Activated T-helper 2 cell treated with anti-CD3 and anti-CD28 coated beads, Interferon-gamma antibody, Interleukin-2, Interleukin-4, amounts not matched to agents 10 μg/mL and 5 μg/mL and 100 μg/mL, durations not matched to agents 14 hours and 24 hours and 36 hours (primary cell): ENCODE measurements at places on chromosomes 3 and 15. TPM values are rescaled to one million over a fixed set of nuclear protein-coding genes. Genes with fewer than 3 reads are reported as not detected.

The UROC1 gene
- not detected in 2 replicates for total RNA-seq

The CATSPER2 gene
- total RNA-seq: 8.3 and 9.8 TPM in 2 replicates

The MOBP gene
- total RNA-seq: 0.14 TPM in 1 of 2 replicates, not detected in the other

The PLCB2 gene
- 96.3 and 98.9 TPM in 2 replicates for total RNA-seq

The SEMA3F gene
- 0.11 and 0.21 TPM in 2 replicates for total RNA-seq

- H3K36me3 ChIP-seq: peaks cover 30% of the 10 kb centered on the region
- no peaks in the 10 kb centered on the region for H3K27me3 ChIP-seq
- peak overlapping the region; percentile 66 for H3K4me3 ChIP-seq
- peak overlapping the region; percentile 76 for H3K27ac ChIP-seq
- H3K4me1 ChIP-seq: peaks cover 54% of the 10 kb centered on the region
These were observed 25.2 kb downstream of the SNAPC5 start for GRCh38 chr15:66472176-66472999.

GRCh38 chr3:14410503-14411165 lies 8.2 kb downstream of the SLC6A6 start:
- DNase-seq: peak; percentile 31
- peaks cover 57% of the 10 kb centered on the region for H3K36me3 ChIP-seq
- peaks cover 45% of the 10 kb centered on the region for H3K4me1 ChIP-seq
- peak overlapping the region; percentile 95 for H3K27ac ChIP-seq
- peak overlapping the region; percentile 55 for H3K4me3 ChIP-seq
- no peaks in the 10 kb centered on the region for H3K27me3 ChIP-seq

DNA sequence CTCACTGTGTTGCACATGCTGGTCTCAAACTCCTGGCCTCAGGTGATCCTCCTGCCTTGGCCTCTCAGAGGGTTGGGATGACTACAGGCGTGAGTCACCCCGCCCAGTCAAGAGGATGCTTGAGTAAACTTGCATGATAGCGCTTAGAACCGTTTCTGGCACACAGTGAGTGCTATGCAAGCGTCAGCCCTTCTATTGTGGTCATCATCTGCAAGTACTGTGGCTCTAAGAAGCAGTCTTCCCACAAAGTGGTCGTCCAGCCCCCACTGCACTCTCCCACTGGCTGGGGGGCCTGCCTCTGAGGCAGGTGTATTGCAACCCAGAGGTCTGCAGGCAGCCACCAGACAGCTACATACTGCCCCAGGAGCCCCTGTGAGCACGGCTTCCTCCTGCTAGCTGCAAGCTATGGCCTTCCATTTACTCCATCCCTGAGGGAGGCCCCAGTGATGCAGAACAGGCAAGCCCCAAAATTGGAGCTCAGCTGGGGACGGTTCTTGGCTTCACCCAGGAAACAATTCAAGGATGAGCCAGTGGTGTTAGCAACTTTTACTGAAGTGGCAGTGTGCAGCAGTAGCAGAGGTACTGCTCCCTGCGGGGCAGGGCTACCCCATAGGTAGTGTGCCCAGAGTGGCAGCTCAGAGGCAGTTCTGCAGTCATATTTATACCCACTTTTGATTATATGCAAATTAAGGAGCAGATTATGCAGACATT lies 95.4 kb downstream of the LSM3 start:
- H3K36me3 ChIP-seq: no peaks in the 10 kb centered on the region
- H3K27ac ChIP-seq: no peak overlapping the region
- H3K4me1 ChIP-seq: no peaks in the 10 kb centered on the region
- peaks cover 8% of the 10 kb centered on the region for H3K27me3 ChIP-seq
- H3K4me3 ChIP-seq: no peak overlapping the region

GRCh38 chr3:114319453-114319852 lies 25.6 kb downstream of the TIGIT start:
- H3K4me1 ChIP-seq: peaks cover 60% of the 10 kb centered on the region
- peak overlapping the region; percentile 1 for H3K27ac ChIP-seq
- no peak for DNase-seq
- H3K27me3 ChIP-seq: no peaks in the 10 kb centered on the region
- H3K36me3 ChIP-seq: no peaks in the 10 kb centered on the region

DNA sequence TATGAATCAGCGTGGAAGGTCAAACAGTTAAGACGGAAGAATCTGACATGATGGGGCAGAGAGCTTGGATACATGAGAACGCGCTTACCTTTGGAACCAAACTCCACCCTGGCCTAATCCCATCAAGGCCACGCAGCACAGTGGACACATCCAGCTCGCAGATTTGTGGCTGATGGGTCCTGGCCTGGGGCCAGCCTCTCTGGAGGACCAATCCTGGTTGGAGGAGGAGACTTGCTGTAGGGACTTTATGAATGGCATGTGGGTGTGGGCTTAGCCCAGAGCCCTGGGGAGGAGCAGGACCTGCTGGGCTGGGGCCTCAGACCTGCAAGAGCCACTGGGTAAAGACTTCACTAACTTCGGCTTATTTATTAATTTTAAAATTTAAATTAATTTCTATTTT lies 73.4 kb upstream of the ANKRD34C start:
- H3K4me3 ChIP-seq: no peak overlapping the region
- H3K27ac ChIP-seq: no peak overlapping the region
- no peaks in the 10 kb centered on the region for H3K36me3 ChIP-seq
- H3K4me1 ChIP-seq: no peaks in the 10 kb centered on the region

DNA sequence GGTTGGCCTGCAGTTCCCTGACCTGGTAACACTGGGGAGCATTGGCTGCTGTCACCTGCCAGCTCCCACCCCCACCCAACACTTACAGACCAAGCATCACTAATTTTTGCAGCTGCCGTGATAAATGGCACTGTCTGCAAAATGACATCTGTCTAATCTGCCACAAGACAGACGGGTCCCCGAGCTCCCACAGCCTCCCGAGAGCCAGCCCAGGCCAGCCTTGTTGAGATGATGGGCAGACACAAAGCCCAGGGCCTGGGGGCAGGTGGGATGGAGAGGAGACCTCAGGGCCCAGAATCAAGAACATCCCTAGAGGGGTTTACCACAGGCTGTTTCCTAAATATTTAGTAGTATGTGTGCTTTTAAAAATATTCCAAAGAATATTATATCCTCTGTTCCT lies 203.4 kb downstream of the TBC1D2B start:
- DNase-seq: no peak
- no peaks in the 10 kb centered on the region for H3K36me3 ChIP-seq
- no peak overlapping the region for H3K4me3 ChIP-seq
- no peak overlapping the region for H3K27ac ChIP-seq
- H3K4me1 ChIP-seq: no peaks in the 10 kb centered on the region

DNA sequence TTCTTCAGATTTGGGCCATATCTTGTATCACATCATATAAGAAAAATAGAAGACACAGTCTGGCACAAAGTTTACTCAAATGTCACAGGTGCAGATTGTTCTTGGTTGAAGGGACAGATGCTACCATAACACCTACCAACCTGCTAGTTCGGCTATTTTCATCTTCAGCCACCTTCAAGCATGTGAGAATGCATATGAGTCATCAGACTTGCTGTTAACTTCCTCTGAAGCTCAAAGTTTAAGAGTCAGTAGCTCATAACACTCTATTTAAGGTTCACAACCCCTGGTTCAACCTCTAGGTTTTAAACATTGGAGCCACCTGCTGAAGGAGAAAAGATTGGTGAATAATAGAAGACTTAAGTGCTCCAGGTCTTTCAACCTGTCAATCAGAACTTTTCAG lies 522.8 kb downstream of the NLGN1 start:
- H3K4me3 ChIP-seq: no peak overlapping the region
- H3K27me3 ChIP-seq: no peaks in the 10 kb centered on the region
- no peak overlapping the region for H3K27ac ChIP-seq
- no peak for DNase-seq
- no peaks in the 10 kb centered on the region for H3K4me1 ChIP-seq
- no peaks in the 10 kb centered on the region for H3K36me3 ChIP-seq

DNA sequence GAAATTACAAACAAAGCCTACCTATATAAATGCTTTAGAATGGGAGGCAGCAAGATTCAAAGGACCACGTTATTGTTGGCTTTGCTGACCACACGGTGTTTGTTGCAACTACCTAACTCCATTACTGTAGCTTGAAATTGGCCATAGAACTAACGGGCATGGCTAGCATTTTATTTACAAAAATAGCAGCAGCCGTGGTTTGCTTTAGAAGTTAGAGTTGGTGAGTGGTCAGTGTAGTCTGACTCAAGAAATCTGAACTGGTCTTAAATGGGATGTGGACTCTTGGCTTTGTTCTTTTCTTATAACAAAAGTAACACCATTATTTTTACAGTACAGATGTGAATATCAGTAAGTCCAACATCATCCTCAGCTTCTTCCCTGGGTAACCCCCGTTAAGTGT lies 10.6 kb downstream of the ATP1B3 start:
- H3K27ac ChIP-seq: no peak overlapping the region
- peaks cover 77% of the 10 kb centered on the region for H3K36me3 ChIP-seq
- no peak overlapping the region for H3K4me3 ChIP-seq
- no peaks in the 10 kb centered on the region for H3K27me3 ChIP-seq
- peaks cover 53% of the 10 kb centered on the region for H3K4me1 ChIP-seq
- DNase-seq: no peak

DNA sequence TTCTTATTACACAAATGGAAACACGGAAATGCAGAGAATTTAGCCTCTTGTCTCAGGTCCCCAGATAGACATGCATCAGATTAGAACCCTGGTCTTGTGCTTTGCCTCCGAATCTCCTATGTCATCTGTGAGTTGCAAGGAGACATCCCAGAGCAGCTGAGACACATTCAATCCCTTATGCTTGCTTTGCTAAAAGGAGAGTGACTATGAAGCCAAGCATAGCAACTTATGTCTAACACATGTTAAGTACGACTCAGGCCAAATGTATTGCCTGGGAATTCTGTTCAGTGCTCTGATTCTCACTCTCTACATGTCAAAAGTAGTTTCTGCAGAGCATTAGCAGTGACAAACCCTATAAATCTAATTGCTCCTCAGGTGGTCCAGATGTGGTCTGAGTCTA lies 30.6 kb upstream of the LRRC3B start:
- DNase-seq: no peak
- H3K4me1 ChIP-seq: no peaks in the 10 kb centered on the region
- H3K4me3 ChIP-seq: no peak overlapping the region

- H3K4me3 ChIP-seq: no peak overlapping the region
- DNase-seq: no peak
- H3K27ac ChIP-seq: no peak overlapping the region
- H3K27me3 ChIP-seq: no peaks in the 10 kb centered on the region
These were observed 140.5 kb upstream of the SGO1 start for GRCh38 chr3:20326541-20326940.

- no peak for DNase-seq
- H3K27ac ChIP-seq: no peak overlapping the region
- H3K36me3 ChIP-seq: peaks cover 7% of the 10 kb centered on the region
- no peaks in the 10 kb centered on the region for H3K27me3 ChIP-seq
- H3K4me1 ChIP-seq: peaks cover 41% of the 10 kb centered on the region
These were observed 86.3 kb upstream of the CDV3 start for GRCh38 chr3:133487204-133487603.

- H3K36me3 ChIP-seq: no peaks in the 10 kb centered on the region
- no peak overlapping the region for H3K4me3 ChIP-seq
- no peak for DNase-seq
- H3K27ac ChIP-seq: no peak overlapping the region
These were observed 267.7 kb downstream of the ZBTB20 start for GRCh38 chr3:114879059-114880031.

DNA sequence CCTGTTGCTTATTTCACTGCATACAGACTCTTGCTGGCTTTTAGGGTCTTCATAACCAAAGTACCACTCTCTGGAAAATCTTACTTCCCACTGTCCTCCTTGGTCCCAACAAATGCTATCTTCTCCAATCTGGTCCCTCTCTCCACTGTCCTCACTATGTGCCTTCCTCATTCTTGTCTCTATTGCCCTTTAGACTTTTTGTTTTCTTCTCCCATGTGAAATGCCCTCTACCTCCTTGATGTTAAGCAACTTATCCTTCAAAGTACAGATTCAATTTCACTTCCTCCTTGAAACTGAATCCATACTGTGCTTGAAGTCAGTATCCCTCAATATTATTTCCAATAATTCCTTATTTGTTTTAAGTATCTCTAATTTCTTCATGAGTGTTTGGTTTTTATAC lies 60.8 kb downstream of the CGGBP1 start:
- H3K27me3 ChIP-seq: peaks cover 13% of the 10 kb centered on the region
- H3K4me3 ChIP-seq: no peak overlapping the region
- no peaks in the 10 kb centered on the region for H3K36me3 ChIP-seq
- no peak for DNase-seq
- H3K27ac ChIP-seq: no peak overlapping the region

- H3K4me1 ChIP-seq: no peaks in the 10 kb centered on the region
- H3K27ac ChIP-seq: no peak overlapping the region
- DNase-seq: no peak
- H3K27me3 ChIP-seq: peaks cover 20% of the 10 kb centered on the region
- H3K4me3 ChIP-seq: no peak overlapping the region
These were observed 81.3 kb downstream of the KCNAB1 start for GRCh38 chr3:156201411-156202405.

GRCh38 chr3:152615681-152616080 lies 219.2 kb upstream of the P2RY1 start:
- DNase-seq: no peak
- no peak overlapping the region for H3K27ac ChIP-seq
- peaks cover 7% of the 10 kb centered on the region for H3K27me3 ChIP-seq
- no peak overlapping the region for H3K4me3 ChIP-seq
- no peaks in the 10 kb centered on the region for H3K36me3 ChIP-seq
